ENCODE measurements at places on chromosomes 11 and 22. TPM values are rescaled to one million over a fixed set of nuclear protein-coding genes. Genes with fewer than 3 reads are reported as not detected.

Gene CECR2
- 2.0 TPM for total RNA-seq

Gene TPBGL
- 0.33 TPM for total RNA-seq

Gene MS4A4A
- total RNA-seq: not detected

Gene BAIAP2L2
- total RNA-seq: 21.3 TPM

Gene C1QTNF5
- 3.2 TPM for total RNA-seq

Gene SUSD2
- 0.62 TPM for total RNA-seq

Gene FOLR1
- not detected for total RNA-seq

Gene C11orf91
- total RNA-seq: not detected

Gene PLEKHA7
- 7.3 TPM for total RNA-seq

Gene OR51B4
- total RNA-seq: not detected

Gene IL18
- 0.73 TPM for total RNA-seq

All from melanocyte of skin (primary cell).